Central memory CD4-positive, alpha-beta T cell (primary cell): ENCODE measurements at places on chromosomes 12 and 14.

- DNase-seq: no peak
Measured at GRCh38 chr12:79555028-79555925, 135.5 kb downstream of the PAWR start.

DNA sequence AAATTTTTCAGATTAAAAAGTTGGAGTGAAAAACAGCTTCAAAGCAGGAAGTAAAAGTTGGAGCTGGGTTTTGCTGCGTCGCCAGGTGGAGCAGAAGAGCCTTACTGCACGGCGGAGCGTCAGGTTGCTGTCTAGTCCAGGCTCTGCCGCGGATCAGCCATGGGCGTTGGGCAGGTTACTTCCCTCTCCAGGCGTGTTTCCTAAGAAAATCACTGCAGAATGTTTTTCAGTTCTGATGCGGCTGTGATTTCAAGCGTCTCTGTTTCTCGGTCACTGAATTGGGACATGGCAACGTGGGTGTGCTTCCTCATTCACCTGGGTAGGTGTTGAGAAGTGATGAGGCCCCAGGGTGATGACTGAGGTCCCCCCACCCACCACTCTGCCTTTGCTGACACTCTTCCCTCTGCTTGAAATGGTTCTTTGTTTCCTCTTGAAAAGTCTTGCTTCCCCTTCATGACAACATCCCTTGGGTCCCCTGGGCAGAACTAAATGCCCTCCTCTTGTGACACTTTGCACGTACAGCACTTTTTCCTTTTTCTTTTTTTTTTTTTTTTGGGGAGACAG is 7.6 kb downstream of the EVL start:
- peak; percentile 66 for DNase-seq

- DNase-seq: no peak
Measured at GRCh38 chr12:132071040-132071810, 72.9 kb downstream of the DDX51 start.

DNA sequence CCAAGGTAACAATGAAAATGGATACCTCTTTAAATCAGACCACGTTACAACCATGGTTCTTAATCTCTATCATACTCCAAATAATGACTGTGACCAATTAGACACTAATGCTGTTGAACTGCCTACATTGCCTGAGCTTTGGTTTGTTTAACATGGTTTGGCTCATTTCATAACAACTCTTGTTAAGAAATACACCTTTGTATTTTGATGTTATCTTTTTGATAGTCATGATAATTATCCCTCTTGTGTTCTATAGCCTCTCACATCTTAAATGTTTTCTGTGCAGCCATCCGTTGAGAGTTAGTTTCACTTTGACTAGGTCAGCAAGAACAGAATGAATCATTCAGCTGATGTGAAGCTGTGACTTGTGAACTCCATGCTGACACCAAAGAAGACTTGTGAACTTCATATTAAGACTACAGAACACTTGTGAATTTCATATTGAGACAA is 75.5 kb upstream of the RERGL start:
- no peak for DNase-seq

DNA sequence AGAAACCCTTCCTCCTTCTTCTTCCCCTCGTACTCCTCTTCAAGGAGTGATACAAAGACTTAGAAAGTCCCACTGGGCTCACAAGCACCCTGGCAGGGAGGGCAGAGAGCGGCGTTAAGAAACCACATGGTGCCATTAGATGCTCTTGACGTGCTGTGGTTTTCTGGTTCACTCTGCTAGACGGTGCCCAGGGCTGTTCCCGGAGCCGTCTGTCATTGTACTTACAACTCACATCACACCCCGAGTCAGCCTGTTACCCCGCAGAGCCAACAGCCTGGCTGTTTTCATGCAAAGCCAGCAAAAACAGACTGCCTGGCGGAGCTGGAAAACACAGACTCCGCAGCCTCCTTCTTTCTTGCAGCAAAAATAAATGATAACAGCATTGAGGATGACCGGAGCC is 232.6 kb upstream of the TBX3 start:
- no peak for DNase-seq

DNA sequence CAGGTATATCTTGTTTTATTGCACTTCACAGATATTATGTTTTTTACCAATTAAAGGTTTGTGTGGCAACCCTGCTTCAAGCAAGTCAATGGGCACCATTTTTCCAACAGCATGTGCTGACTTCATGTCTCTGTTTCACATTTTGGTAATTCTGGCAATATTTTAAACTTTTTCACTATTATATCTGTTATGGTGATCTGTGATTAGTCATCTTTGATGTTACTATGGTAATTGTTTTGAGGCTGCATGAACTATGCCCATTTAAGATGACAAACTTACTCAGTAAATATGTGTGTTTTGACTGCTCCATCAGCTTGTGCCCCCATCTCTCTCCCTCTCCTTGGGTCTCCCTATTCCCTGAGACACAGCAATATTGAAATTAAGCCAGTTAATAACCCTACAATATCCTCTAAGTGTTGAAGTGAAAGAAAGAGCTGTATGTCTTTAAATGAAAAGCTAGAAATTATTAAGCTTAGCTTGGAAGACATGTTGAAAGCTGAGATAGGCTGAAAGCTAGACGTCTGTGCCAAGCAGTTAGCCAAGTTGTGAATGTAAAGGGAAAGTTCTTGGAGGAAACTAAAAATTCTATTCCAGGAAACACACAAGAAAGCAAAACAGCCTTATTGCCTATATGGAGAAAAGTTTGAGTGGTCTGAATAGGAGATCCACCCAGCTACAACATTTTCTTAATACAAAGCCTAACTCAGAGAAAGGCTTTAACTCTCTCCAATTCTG is 365.1 kb downstream of the ATP23 start:
- DNase-seq: no peak

- DNase-seq: no peak
Measured at GRCh38 chr12:122884091-122884826, 11.7 kb downstream of the VPS37B start.

GRCh38 chr14:69635981-69636639 is 24.7 kb downstream of the SUSD6 start:
- no peak for DNase-seq

DNA sequence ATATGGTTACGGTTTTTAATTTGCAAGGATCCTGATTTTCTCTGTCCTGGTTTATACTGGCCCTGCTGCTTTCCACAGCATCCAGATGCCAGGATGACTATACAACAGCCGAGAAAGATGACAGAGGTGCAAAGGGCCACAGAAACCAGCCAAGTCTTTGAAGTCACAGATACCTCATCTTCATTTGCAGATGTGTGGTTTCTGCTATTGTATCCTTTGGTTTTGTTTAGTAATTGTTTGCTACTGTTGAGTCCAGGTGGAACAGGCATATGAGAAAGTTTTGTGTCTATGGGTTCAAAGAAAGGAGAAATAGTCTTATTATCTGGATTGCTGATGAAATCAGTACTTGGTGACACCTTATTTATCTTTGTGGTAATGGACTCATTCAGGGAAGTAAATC is 17.3 kb upstream of the KLHL42 start:
- no peak for DNase-seq

GRCh38 chr12:1696800-1697199 is 5.9 kb downstream of the ADIPOR2 start:
- DNase-seq: no peak

DNA sequence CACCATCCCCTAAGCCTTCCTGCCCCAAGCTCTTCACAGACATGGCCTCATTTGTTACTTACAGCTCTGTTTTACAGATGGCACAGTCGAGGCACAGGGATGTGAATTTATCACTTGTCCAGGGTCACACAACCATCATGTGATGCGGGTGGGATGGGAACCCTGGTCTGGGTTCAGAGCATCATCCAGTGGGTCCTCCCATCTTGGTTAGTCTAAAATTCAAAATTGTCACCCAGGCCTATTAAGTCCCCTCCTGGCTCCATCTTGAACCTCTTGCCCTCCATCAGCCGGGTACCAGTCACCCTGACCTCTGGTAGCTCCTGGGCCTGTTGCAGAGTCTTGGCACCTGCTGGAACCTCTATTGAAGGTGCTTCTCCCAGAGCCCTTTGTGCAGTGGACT is 52.9 kb downstream of the ACACB start:
- no peak for DNase-seq

DNA sequence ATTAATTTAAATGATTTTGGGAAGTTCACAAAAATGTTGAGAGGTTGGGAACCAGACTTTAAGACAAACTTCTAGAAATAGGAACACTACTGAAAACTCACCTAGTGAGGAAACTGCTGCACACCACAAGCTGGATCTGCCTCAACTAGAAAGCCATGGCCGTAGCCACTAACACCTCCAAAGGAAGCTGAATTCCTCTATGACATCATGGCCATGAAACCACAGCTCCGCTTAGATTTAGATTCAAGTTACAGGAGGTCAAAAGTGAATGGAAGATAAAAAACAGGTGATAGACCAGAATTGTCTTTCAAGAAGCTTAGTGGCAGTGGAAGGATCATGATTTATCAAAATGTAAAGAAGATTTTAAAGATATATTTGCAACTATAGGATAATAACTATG is 208.8 kb upstream of the ALG10 start:
- DNase-seq: no peak

DNA sequence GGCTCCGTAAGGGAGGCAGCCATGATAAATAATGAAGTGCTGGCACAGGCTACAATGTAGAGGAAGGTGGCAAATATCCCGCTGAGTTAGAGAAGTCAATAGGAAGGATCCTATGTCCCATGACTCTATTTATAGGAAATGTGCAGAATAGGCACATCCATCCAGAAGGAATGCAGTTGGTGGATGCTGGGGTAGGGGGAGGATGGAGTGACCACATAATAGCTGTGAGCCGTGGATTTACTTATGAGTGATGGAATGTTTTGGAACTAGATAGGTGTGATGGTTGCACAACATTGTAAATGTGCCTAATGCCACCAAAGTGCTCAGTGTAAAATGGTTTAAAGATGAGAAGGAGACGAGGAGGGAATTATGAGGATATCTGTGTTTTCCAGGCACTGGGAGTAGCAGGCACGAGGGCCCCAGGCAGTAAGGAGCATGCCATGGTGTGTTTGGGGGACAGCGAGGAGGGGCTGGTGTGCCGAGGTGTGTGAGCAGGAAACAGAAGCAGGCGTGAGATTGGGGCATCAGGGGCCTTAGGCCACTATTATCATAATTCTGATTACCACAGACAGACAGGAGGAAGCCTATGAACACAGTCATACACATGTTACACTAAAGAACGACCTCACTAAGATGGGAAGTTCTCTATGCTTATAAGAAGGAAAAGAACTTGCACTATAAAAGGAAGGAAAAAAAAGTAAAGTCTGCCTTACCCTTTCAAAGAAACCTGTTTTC is 837.3 kb upstream of the TMEM132C start:
- no peak for DNase-seq

- no peak for DNase-seq
Measured at GRCh38 chr12:97960741-97961608, 498.4 kb downstream of the RMST start.

- DNase-seq: no peak
Measured at GRCh38 chr12:88298761-88299242, 156.7 kb downstream of the TMTC3 start.

- DNase-seq: no peak
Measured at GRCh38 chr14:68770553-68771286, 22.1 kb downstream of the ZFP36L1 start.

GRCh38 chr14:102248121-102248520 is 56.8 kb downstream of the MOK start:
- DNase-seq: no peak

DNA sequence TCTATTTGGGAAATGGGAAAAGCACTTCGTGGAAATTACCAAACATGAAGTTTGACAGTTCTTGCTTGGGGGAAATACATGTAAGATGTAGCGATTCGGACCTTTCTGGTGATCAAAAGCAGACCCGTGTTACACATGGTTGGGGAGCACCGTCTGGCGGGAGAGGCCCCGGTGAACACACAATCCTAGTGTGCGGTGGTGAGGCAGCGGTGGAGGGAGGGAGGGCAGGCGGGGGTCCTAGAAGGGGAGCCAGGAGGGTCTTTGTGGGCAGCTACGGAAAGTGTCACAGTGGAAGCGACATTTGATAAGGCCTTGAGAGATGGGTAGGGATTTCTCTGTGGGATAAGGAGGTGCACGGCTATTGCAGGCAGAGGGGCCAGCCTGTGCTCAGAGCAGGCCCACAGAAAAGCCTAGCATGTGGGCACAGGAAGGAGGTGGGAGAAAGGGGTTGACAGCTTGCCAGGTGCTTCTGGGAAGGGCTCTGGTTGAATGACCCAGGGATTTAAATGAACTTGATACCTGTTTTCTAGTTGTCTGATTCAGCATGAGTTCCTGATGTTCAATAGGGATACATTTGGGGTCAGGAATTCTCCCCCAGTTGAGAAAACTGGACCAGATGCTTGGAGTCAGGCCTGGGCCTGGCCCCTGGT is 7.2 kb downstream of the MVK start:
- DNase-seq: no peak

DNA sequence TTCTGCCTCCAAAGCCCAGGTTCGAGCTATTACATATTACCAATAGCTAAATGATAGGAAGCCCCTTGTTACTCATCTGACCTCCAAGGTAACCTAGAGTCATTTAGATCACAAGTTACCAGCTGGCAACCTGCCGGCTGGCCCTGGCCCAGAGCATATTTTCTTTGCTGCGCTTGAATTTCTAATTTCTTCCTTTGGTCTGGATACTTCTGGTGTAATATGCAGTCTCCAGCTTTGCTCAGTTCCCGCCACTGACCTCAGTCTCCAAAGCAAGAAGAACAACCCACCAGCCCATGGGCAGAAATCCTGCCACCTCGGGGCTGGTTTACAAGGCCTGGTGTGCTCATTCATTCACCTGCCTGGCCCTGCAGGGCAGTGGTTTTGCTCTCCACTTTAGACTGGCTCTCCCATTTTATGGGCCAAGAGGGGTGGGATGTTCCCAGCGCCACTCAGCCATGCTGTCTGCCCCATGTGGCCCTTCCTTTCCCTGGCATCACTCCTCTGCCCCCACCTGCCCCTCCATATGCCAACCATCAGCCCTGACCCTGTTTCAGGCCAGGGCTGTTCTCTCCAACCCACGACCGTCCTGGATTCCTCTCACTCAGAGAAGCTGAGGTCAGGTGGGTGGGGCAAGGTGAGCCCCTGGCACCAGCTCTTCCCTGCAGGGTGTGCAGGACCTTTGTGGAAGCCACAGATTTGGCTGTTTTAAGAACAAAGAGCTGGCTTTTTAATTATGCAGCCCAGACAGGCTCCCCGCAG is 76.0 kb downstream of the PRIMA1 start:
- no peak for DNase-seq

DNA sequence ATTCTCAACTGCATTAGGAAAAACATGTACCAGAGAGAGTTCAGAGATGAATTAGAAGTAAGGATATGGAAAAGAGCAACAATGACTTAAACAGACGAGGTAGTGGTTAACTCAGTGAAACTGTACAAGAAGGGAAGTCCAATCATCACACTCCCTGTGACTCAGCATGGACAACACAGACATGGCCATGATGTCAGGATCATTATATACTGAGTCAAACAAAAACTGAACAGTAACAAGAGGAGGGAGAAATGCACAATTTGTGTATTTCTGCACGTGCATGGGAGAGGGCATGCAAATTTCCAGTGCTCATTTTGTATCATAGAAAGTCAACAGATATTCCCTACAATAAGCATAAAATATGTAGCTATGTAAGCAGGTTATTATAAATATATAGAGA is 1037.8 kb downstream of the BCL11B start:
- DNase-seq: no peak

DNA sequence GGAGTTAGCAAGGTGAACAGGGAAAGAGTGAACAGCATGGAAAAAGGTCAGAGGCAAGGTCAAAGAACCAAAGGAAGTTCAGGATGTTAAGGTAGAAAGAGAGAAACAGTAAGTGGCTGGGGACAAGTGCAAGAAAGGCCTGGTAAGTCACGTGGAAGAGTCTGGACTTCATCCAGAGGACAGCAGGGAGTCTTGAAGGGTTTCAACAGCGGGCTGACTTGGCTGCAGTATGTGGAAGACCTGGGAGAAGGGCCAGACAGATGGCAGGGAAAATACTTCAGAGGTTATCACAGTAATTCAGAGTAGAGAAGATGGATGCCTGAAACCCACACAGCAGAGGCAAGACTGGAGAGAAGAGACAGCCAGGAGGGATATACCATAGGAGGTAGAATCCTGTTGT is 34.0 kb downstream of the CIT start:
- no peak for DNase-seq
